ENCODE measurements at places on chromosomes 7 and 10.
A peak's percentile ranks its signal among the peaks of the same experiment; 100 is the strongest.

- no peak for DNase-seq
Measured at GRCh38 chr10:66209025-66209424, 716.8 kb upstream of the LRRTM3 start.

DNA sequence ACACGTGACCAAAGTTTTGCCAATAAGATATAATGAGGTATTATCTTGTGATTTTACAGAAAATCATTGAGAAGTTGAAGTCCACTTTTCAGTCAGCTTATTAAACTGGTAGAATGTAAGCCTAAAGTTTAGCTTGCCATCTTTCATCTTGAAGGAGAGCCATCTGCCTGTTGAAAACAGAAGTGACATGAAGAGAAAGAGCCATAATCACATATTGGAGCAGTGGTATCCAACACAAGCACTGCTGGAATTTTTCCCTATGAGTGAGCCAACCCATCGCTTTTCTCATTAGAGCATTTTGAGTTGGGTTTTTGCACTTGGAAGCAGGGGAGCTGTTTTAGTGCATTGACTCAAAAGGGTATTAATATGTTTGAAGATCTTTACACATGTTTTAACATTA lies 117.6 kb upstream of the FERD3L start:
- no peak for DNase-seq

- DNase-seq = no peak
Measured at GRCh38 chr7:115748123-115748738, 282.3 kb downstream of the TFEC start.

GRCh38 chr10:127132451-127132850 lies 63.9 kb downstream of the INSYN2A start:
- DNase-seq = no peak

DNA sequence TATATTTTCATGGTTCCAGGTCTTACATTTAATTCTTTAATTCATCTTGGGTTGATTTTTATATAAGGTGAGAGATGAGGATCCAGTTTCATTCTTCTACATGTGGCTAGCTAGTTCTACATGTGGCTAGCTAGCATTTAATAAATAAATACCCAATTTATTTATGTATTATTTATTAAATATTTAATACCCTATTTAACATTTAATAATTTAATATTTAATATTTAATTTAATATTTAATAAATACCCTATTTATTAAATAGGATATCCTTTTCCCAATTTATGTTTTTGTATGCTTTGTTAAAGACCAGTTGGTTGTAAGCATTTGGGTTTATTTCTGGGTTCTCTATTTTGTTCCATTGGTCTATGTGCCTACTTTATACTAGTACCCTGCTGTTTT lies 111.0 kb upstream of the PCLO start:
- DNase-seq = no peak

DNA sequence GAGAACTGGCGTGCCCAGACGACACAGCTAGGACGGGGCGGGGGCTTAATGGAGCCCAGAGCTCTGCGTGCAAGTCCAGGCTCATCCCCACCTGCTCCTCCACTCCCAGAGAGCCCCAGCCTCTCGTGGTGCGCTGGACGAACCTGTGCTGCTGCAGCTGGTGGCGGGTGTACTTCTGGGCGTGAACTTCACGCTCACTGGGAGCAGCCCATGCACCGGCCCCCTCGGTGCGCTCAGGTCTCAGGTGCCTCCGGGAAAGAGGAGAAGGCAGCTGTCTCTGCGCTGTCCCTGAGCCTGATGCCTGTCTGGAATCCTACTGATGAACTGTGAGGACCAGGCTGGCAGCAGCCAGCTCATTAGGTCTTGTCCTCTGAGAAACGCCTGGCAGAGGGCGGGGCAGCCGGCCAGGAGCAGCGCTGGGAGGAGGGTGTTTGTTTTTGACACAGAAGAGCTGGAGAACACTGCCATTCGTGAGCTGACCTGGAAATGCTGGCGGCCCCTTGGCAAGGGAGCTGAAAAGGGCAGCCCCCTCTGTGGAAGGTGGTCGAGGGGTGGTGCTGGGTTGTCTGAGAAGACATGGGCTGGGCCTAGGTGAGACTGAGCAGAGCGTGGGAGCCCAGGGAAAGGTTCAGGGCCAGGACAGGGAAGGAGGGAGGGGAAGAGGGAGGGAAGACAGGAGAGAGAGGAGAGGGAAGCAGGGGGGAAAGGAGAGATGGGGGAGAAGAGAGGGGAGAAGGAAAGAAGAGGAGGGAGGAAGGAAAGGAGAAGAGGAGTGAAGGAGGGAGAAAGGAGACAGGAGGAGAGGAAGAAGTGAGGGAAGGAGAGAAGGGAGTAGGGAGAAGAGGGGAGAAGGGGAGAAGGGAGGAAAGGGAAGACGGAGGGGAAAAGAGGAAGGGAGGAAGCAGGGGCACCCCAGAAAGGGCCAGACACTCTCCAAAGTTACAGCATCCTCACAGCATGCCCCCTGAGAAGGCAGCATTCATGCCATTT lies 53.5 kb upstream of the TNS3 start:
- DNase-seq = no peak

- peak; percentile 82 for DNase-seq
Measured at GRCh38 chr10:14074062-14074884, 256.5 kb downstream of the FRMD4A start.

- no peak for DNase-seq
Measured at GRCh38 chr10:47058032-47058702, 146.9 kb downstream of the PTPN20 start.

- no peak for DNase-seq
Measured at GRCh38 chr10:124675261-124675660, 68.9 kb downstream of the FAM53B start.

- peak; percentile 20 for DNase-seq
Measured at GRCh38 chr10:76209135-76209534, 777.7 kb downstream of the LRMDA start.

All from smooth muscle cell of the brain vasculature (primary cell).